ENCODE measurements at places on chromosomes 6 and 20. TPM values are rescaled to one million over a fixed set of nuclear protein-coding genes. Genes with fewer than 3 reads are reported as not detected.
A peak's percentile ranks its signal among the peaks of the same experiment; 100 is the strongest.

The ANKRD66 gene
- not detected for total RNA-seq

The CRISP3 gene
- not detected for total RNA-seq

The PROKR2 gene
- total RNA-seq, result not detected

The PRL gene
- not detected for total RNA-seq

The SNRPB gene
- 677 TPM for total RNA-seq

The OR2H2 gene
- not detected for total RNA-seq

The RPS6KA2 gene
- 5.1 TPM for total RNA-seq

GRCh38 chr6:113011801-113012200 lies 664.7 kb downstream of the RFPL4B start:
- H3K4me1 ChIP-seq, result no peaks in the 10 kb centered on the region
- no peak overlapping the region for H3K4me3 ChIP-seq
- DNase-seq, result no peak
- no peaks in the 10 kb centered on the region for H3K27me3 ChIP-seq
- no peaks in the 10 kb centered on the region for H3K36me3 ChIP-seq
- no peak overlapping the region for H3K27ac ChIP-seq

- H3K36me3 ChIP-seq, result no peaks in the 10 kb centered on the region
- no peak overlapping the region for H3K27ac ChIP-seq
- no peak for DNase-seq
- no peak overlapping the region for H3K4me3 ChIP-seq
- H3K4me1 ChIP-seq, result no peaks in the 10 kb centered on the region
- no peaks in the 10 kb centered on the region for H3K27me3 ChIP-seq
These were observed 137.2 kb downstream of the BACH2 start for GRCh38 chr6:90159452-90159851.

DNA sequence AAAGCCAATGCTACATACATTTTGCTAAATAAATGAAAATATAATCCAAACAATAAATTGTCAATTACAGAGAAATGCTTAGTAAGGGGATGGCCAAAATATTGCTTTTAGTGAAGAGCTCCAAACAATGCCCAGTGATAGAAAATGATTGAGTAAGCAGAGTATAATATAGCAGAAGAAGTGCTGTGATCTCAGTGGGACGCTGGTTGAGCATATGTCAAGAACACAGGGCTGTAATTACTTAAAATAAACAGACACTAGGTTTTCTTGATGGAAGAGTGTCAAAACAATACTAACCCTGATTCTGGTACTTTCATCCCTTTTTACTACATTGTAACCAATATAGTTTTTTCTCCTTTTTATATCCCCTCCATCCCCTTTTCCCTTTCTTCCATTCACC lies 150.3 kb downstream of the GRIK2 start:
- no peak overlapping the region for H3K27ac ChIP-seq
- DNase-seq, result no peak
- no peaks in the 10 kb centered on the region for H3K4me1 ChIP-seq
- H3K27me3 ChIP-seq, result no peaks in the 10 kb centered on the region

DNA sequence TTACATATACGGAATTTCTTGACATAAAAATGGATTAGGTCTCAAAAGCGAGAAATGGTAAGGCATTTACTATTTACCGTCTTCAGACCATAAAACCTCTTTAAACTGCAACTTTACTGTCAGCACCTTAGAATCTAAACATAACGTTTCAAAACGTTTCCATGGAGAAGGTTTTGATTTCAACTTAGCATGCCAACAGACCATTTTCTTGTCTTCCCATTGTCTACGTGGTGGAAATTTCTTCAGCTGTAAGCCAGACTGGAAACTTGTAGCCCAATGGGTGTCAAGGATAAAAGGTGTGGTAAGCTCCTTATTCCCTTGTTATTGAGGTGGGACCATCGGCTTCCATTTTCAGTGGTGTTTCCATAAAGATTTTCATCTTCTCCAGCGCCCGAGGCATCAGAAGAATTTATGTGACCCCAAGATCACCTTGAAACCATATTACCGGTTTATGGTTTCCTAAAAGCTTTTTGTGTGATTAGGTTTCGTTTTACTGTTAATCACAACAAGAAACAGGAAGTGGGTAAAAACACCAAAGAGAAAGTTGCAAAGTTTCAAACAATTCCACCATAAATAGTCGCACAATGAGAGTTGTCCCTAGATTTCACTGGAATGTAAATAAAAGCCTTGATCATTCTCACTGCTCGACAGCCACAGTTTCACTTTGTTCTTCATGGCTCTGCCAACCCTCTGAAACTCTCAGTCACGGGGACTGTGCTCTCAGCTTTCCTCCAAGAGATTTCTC lies 63.0 kb upstream of the CD2AP start:
- H3K4me1 ChIP-seq, result peaks cover 19% of the 10 kb centered on the region
- no peaks in the 10 kb centered on the region for H3K36me3 ChIP-seq
- peak; percentile 54 for DNase-seq
- no peaks in the 10 kb centered on the region for H3K27me3 ChIP-seq

GRCh38 chr6:155130161-155130853 lies 133.5 kb upstream of the CLDN20 start:
- H3K36me3 ChIP-seq, result no peaks in the 10 kb centered on the region
- peak; percentile 26 for DNase-seq
- H3K27ac ChIP-seq, result peak overlapping the region; percentile 30
- peaks cover 33% of the 10 kb centered on the region for H3K4me1 ChIP-seq
- no peaks in the 10 kb centered on the region for H3K27me3 ChIP-seq
- no peak overlapping the region for H3K4me3 ChIP-seq

DNA sequence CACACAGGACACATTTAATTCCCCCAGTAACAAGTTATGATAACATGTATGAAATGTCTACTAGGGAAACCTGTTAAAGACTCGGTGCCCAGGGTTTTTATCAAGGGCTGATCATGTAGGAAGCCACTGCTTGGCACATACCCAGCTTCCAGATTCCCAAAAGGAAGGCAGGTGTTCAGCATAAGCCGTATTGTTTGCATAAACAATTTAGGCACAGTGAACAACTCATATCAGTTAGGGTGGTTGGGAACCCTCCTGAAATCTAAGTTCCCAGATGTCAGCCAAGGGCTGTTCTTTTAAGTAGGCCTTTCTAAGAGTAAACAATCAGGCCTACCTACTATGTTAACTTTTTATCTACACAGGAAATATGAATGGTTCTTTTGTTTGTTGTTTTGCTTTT lies 74.1 kb downstream of the ASXL1 start:
- no peak overlapping the region for H3K27ac ChIP-seq
- no peaks in the 10 kb centered on the region for H3K27me3 ChIP-seq
- H3K36me3 ChIP-seq, result peaks cover 88% of the 10 kb centered on the region
- no peaks in the 10 kb centered on the region for H3K4me1 ChIP-seq

GRCh38 chr6:137863091-137863797 lies 3.8 kb upstream of the TNFAIP3 start:
- DNase-seq, result no peak

DNA sequence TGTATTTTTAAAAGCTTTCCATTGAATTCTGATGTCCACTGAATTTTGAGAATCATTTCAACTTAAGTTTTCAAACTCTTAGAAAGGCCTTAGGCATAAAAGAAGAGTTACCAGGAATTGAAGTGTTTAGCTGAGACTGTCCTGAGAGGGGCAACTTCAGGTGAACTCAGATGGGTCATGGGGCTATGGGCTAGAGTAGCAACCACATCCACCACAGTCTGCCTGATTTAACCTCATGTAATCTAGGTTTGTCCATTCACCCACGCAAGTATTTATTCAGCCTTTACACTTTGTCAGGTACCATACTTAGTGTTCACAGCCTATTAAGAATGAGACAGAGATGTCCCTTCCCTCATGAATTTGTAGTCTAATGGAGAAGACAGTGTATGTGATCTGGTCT lies 501.0 kb downstream of the KIF16B start:
- no peaks in the 10 kb centered on the region for H3K27me3 ChIP-seq
- no peaks in the 10 kb centered on the region for H3K36me3 ChIP-seq
- no peaks in the 10 kb centered on the region for H3K4me1 ChIP-seq
- H3K27ac ChIP-seq, result no peak overlapping the region
- no peak overlapping the region for H3K4me3 ChIP-seq
- no peak for DNase-seq

DNA sequence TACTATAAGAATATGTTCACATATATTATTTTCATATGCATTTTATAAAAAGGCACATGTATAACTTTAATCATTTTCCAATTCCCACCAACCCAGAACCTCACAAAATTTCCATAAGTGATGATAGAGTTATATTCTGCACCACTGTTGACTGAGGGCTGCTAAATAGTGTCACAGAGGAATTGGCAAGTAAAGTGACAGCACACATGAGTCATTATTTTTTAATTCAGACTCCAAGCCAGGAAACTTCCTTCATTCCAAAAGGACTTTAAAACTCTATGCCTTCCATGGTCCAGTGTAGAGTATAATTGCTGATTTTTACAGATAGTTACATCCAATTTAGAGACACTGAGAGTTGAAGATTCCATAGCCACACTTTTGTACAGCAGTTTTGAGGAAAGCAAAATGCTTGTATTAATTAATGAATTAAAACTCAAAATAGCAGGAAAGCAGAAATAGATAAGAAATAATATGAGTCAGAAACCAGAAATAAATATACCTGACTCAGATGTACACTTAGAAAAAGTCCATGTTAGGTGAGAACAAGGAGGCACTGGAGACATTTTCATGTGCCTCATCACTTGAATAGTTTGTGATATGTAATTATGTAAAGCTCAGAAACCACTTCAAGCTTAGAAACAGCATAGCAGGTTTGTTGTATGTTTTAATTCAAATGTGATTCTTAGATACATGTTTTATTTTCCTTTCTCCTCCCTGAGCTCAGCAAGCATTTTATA lies 425.2 kb upstream of the OPRM1 start:
- no peaks in the 10 kb centered on the region for H3K4me1 ChIP-seq
- H3K27ac ChIP-seq, result no peak overlapping the region
- no peaks in the 10 kb centered on the region for H3K36me3 ChIP-seq
- DNase-seq, result no peak
- H3K4me3 ChIP-seq, result no peak overlapping the region

- H3K4me1 ChIP-seq, result no peaks in the 10 kb centered on the region
- H3K27ac ChIP-seq, result no peak overlapping the region
- no peaks in the 10 kb centered on the region for H3K27me3 ChIP-seq
- peak; percentile 21 for DNase-seq
- no peak overlapping the region for H3K4me3 ChIP-seq
- no peaks in the 10 kb centered on the region for H3K36me3 ChIP-seq
These were observed 1047.9 kb upstream of the MAP3K7 start for GRCh38 chr6:91634791-91635190.

GRCh38 chr6:47161176-47161687 lies 119.1 kb upstream of the ADGRF1 start:
- H3K27me3 ChIP-seq, result no peaks in the 10 kb centered on the region
- no peaks in the 10 kb centered on the region for H3K36me3 ChIP-seq
- no peak overlapping the region for H3K4me3 ChIP-seq
- H3K27ac ChIP-seq, result peak overlapping the region; percentile 77
- H3K4me1 ChIP-seq, result peaks cover 37% of the 10 kb centered on the region

DNA sequence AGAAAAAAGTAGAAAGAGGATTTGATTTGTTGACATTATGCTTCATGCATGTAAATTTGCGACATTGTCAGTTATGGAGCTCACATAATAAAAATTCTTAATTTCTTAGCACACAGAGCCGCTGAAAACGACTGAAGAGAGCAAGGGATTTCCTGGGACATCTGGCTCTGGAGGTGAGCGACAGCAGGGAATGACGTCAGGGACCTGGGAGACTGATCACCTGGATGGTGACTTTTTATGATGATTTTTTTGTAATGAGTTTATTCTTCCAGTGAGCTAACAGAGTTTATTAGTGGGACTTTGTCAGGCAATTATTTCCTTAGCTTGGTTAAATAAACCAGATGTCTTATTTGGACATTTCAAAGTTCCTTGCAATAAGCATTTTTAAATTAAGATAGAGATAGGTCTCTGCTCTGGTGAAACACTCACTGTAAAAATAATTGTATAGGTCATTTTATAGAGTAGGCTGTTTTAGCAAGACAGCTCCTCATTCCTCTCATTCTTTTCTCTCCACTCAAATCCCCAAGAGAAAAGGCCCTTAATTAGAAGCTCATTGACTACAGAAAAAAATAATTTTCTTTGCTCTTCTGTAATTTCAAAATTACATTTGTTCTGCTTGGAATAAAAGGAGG lies 19.4 kb downstream of the TMEM200A start:
- no peak overlapping the region for H3K27ac ChIP-seq
- peaks cover 19% of the 10 kb centered on the region for H3K27me3 ChIP-seq
- no peak overlapping the region for H3K4me3 ChIP-seq
- no peaks in the 10 kb centered on the region for H3K36me3 ChIP-seq

DNA sequence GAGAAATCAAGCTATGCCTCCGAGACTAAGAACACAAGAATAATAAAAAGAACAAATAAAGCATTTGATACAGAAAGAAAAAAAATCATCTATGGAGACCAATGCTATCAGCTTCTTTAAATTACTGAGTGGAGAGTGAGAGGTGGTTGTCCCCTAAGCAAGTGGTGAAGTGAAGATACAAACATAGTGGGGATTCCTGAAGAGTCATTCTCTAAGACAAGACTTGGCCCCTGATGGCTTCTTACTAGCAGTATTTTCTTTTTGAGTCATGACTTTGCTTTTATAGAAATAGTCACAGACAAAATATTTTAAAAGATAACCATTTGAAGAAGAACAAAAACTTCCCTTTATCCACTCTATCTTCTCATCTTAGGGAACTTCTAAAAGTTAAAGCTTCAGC lies 261.4 kb upstream of the PRDM1 start:
- H3K4me1 ChIP-seq, result no peaks in the 10 kb centered on the region
- peak; percentile 9 for DNase-seq
- H3K27ac ChIP-seq, result no peak overlapping the region
- no peaks in the 10 kb centered on the region for H3K27me3 ChIP-seq
- no peaks in the 10 kb centered on the region for H3K36me3 ChIP-seq
- no peak overlapping the region for H3K4me3 ChIP-seq
